ENCODE measurements at places on chromosomes 3 and 15. TPM values are rescaled to one million over a fixed set of nuclear protein-coding genes. Genes with fewer than 3 reads are reported as not detected.

- H3K27ac ChIP-seq, result no peak overlapping the region
- no peak for DNase-seq
- no peaks in the 10 kb centered on the region for H3K36me3 ChIP-seq
- no peaks in the 10 kb centered on the region for H3K4me1 ChIP-seq
Observed at GRCh38 chr3:150370122-150370602, 37.9 kb upstream of the TSC22D2 start.

DNA sequence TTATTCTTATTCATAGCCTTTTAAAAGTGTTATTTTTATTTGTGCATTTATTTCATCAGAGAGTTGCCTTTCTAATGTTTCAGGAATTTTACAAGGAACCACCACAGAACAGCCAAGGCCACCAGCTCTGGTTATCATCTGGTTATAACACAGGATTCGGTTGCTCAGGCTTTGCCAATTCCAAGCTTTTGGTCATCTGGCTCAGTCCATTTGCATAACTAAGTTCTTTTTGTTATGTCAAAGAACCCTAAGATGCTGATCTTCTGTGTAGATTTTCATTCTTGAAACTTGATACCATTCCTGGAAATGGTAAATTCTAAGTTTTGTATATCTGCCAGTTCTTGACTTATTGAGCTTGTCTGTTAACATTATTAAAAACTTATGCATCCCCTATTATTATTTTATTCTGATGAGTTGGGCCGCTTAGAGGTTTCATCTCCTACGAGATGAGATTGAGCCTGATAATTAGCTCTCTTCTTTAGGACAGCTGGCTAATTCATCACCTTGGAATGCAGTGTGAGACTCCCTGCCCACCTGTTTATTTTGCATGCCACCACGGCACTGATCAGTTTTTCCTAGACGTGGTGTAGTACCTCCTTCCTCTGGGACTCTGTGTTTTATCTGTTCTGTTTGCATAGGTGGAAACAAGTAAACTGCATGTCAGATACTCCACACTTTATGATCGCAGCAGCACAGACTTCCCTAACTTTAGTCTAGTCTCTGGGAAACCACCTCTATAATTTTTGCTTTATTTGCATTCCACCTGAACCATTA is 264.8 kb downstream of the SLCO3A1 start:
- no peaks in the 10 kb centered on the region for H3K27me3 ChIP-seq
- no peak overlapping the region for H3K4me3 ChIP-seq
- DNase-seq, result no peak

Gene PCLAF
- total RNA-seq, result 1.1 TPM

Gene PLA2G4D
- total RNA-seq, result not detected

Gene SENP8
- total RNA-seq, result 0.40 TPM

GRCh38 chr15:68653801-68654200 is 75.0 kb downstream of the CORO2B start:
- no peaks in the 10 kb centered on the region for H3K4me1 ChIP-seq
- H3K4me3 ChIP-seq, result no peak overlapping the region
- H3K27me3 ChIP-seq, result no peaks in the 10 kb centered on the region
- H3K36me3 ChIP-seq, result no peaks in the 10 kb centered on the region

DNA sequence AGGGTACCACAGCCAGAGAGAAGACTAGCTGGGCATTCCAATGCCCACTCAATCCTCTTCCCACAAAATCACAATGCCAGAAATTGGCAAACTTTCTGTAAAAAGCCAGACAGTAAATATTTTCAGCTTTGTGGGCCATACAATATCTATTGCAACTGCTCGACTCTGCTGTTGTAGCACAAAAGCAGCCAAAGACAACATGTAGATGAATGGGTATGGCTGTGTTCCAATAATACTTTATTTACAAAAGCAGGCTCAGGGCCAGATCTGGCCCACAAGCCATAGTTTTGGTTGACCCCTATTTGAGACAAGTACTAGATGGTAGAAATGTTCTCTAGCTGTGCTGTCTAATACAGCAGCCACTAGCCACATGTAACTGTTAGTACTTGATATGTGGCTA is 330.9 kb downstream of the ERC2 start:
- no peaks in the 10 kb centered on the region for H3K36me3 ChIP-seq
- no peak overlapping the region for H3K27ac ChIP-seq
- H3K27me3 ChIP-seq, result no peaks in the 10 kb centered on the region
- no peak for DNase-seq
- no peak overlapping the region for H3K4me3 ChIP-seq

- H3K27ac ChIP-seq, result no peak overlapping the region
- H3K36me3 ChIP-seq, result no peaks in the 10 kb centered on the region
- peak; percentile 64 for DNase-seq
- H3K4me3 ChIP-seq, result no peak overlapping the region
- H3K27me3 ChIP-seq, result no peaks in the 10 kb centered on the region
Observed at GRCh38 chr3:40584625-40585189, 59.9 kb downstream of the ZNF621 start.

Gene CCDC13
- total RNA-seq, result 1.4 TPM

Gene AGBL1
- total RNA-seq, result not detected

GRCh38 chr15:64774629-64775493 is 528 bp downstream of the RBPMS2 start:
- H3K4me3 ChIP-seq, result no peak overlapping the region
- no peaks in the 10 kb centered on the region for H3K4me1 ChIP-seq
- DNase-seq, result no peak
- H3K27me3 ChIP-seq, result peaks cover 9% of the 10 kb centered on the region
- H3K27ac ChIP-seq, result no peak overlapping the region

DNA sequence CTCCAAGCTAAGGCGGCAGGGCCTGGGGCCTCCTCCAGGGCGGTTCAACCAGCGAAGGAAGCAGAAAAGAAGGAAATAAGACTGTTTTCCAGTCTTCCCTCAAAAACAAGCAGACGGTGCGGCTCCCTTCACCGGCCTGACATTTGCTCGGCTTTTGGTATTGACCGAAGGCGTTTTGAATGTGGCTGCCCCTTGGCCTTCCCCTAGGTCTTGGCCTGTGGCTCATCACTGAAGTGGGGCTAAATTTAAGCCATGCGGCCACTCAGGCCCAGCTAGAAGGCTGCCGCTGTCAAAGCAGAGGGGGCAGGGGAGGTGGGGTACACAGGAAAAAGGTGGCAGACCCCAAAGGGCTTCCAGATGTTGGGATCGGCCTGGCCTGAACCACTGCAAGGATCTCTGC is 86.2 kb downstream of the SRGAP3 start:
- peaks cover 4% of the 10 kb centered on the region for H3K4me1 ChIP-seq
- no peak for DNase-seq
- no peak overlapping the region for H3K27ac ChIP-seq
- H3K36me3 ChIP-seq, result no peaks in the 10 kb centered on the region
- H3K27me3 ChIP-seq, result no peaks in the 10 kb centered on the region
- H3K4me3 ChIP-seq, result no peak overlapping the region

GRCh38 chr3:39110041-39110639 is 2.7 kb downstream of the TTC21A start:
- H3K27ac ChIP-seq, result no peak overlapping the region
- H3K27me3 ChIP-seq, result no peaks in the 10 kb centered on the region
- DNase-seq, result no peak
- H3K4me1 ChIP-seq, result peaks cover 36% of the 10 kb centered on the region
- no peak overlapping the region for H3K4me3 ChIP-seq

Gene IGDCC3
- total RNA-seq, result 0.06 TPM

GRCh38 chr15:56919031-56919608 is 676 bp downstream of the TCF12 start:
- no peak overlapping the region for H3K27ac ChIP-seq
- no peaks in the 10 kb centered on the region for H3K27me3 ChIP-seq
- peaks cover 19% of the 10 kb centered on the region for H3K4me1 ChIP-seq
- peak; percentile 34 for DNase-seq
- no peaks in the 10 kb centered on the region for H3K36me3 ChIP-seq

Gene PPP1R14D
- not detected for total RNA-seq

DNA sequence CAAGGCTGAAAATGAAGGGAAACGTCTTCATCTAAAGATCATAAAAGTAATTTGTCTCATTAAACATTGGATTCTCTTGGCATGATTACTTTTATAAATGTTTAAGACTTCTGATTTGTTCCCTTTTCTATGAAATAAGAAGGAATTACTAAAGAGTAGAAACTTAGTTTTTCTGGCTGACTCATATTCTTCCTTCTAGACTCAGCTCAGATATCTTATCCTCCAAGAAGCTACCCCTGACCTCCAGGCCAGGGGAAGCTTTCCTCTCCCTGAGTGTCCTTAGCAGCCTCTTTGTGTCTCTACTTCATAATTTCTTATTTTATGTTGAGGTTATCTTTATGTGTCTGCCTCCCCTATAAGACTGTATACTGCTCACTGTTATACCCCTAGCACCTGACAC is 291.9 kb upstream of the STT3B start:
- no peaks in the 10 kb centered on the region for H3K36me3 ChIP-seq
- H3K4me1 ChIP-seq, result no peaks in the 10 kb centered on the region
- H3K4me3 ChIP-seq, result no peak overlapping the region
- no peak overlapping the region for H3K27ac ChIP-seq
- no peaks in the 10 kb centered on the region for H3K27me3 ChIP-seq
- DNase-seq, result no peak

GRCh38 chr3:48299746-48300712 is 33.4 kb downstream of the SPINK8 start:
- peak overlapping the region; percentile 91 for H3K27ac ChIP-seq
- H3K4me1 ChIP-seq, result peaks cover 22% of the 10 kb centered on the region
- H3K27me3 ChIP-seq, result no peaks in the 10 kb centered on the region
- peak; percentile 12 for DNase-seq
- peaks cover 26% of the 10 kb centered on the region for H3K36me3 ChIP-seq
- H3K4me3 ChIP-seq, result peak overlapping the region; percentile 92

GRCh38 chr3:163523375-163523774 is 1554.9 kb downstream of the SI start:
- H3K27me3 ChIP-seq, result no peaks in the 10 kb centered on the region
- H3K4me3 ChIP-seq, result no peak overlapping the region
- no peaks in the 10 kb centered on the region for H3K4me1 ChIP-seq
- H3K36me3 ChIP-seq, result no peaks in the 10 kb centered on the region
- no peak overlapping the region for H3K27ac ChIP-seq

GRCh38 chr3:138717348-138717747 is 108.8 kb downstream of the FAIM start:
- DNase-seq, result no peak
- H3K27me3 ChIP-seq, result no peaks in the 10 kb centered on the region
- no peaks in the 10 kb centered on the region for H3K36me3 ChIP-seq
- peaks cover 3% of the 10 kb centered on the region for H3K4me1 ChIP-seq

GRCh38 chr3:128584412-128585020 is 66.1 kb downstream of the RPN1 start:
- H3K36me3 ChIP-seq, result no peaks in the 10 kb centered on the region
- DNase-seq, result no peak
- peaks cover 15% of the 10 kb centered on the region for H3K27me3 ChIP-seq
- no peak overlapping the region for H3K4me3 ChIP-seq

DNA sequence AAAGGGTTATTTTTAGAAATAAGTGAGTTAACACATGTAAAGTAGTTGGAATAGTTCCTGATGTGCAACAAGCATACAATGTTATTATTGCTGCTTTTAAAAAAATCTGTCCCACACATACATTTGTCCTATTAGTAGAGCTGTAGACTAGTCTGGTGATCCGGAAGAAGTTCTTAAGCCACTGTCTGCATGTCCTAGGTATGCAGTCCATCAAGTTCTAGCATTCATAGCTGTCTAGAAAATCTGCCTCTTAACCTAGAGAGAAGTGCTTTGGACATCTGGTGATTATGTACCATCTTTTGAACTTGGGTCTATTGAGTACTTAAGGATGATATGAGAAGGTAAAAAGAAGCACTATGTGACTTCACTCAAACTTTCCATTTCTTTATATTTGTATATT is 439.9 kb upstream of the NAALADL2 start:
- no peaks in the 10 kb centered on the region for H3K4me1 ChIP-seq
- no peaks in the 10 kb centered on the region for H3K36me3 ChIP-seq
- H3K27me3 ChIP-seq, result no peaks in the 10 kb centered on the region
- DNase-seq, result no peak

DNA sequence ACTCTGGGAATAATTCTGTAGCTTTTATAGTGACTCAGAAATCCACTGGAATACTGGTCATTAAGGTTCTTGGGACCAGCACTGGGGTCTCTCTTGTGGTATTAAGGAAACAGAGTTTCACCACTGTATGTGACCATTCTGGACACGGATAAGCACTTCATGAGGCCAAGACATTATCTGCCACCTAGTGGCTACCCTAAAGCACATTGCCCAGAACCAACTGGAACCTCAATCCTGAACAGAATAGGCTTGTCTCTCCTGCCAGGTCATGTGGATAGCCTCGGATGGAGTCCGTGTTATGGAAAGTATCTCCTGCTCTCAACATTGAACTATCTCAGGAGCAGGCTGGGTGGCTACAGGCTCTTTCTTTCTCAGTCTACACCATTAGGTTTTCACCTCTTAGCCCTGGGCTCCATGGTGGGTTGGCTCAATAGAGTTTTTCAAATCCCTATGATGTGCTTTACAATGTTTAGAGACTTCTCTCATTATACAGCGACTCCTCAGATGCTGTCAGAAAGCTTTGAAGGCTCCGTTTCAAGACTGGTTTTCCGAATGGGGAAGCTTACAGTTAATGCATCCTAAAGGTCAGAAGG is 167.6 kb upstream of the ST8SIA2 start:
- no peaks in the 10 kb centered on the region for H3K36me3 ChIP-seq
- no peak overlapping the region for H3K4me3 ChIP-seq
- H3K27me3 ChIP-seq, result no peaks in the 10 kb centered on the region
- no peak overlapping the region for H3K27ac ChIP-seq

GRCh38 chr15:66071921-66072295 is 181.6 kb downstream of the MEGF11 start:
- no peak overlapping the region for H3K27ac ChIP-seq
- H3K27me3 ChIP-seq, result peaks cover 6% of the 10 kb centered on the region
- H3K4me1 ChIP-seq, result no peaks in the 10 kb centered on the region
- no peaks in the 10 kb centered on the region for H3K36me3 ChIP-seq
- no peak for DNase-seq

DNA sequence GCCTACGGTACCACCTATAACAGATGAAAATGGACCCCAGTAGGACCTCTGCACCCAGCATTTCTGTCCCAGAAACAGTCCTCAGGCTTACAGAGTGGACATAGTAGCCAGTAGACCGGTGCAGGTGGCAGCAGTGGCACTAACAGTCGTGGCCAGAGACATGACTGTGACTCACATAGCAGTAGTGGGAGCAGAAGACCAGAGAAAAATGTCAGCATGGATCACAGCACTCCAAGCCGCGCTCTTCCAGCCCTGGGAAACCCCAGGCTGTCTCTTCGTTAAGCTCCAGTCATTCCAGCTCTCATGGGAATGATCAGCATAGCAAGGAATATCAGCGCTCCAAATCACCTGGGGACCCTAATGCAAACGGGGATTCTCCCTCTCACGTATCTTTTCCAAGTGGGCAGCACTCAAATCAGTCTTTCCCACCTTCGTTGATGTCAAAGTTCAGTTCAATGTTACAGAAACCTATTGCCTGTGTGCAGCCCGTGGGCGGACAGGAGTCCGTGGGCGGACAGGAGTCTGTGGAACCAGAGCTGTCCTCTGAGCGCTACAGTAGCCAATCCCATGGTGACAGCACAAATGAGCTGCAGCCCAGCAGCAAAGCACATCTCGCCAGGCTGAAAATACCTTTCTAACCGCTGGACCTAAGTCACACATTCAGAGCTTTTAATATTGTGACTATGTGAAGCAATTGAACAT is 10.5 kb downstream of the BFSP2 start:
- H3K36me3 ChIP-seq, result no peaks in the 10 kb centered on the region
- no peak overlapping the region for H3K4me3 ChIP-seq
- no peaks in the 10 kb centered on the region for H3K27me3 ChIP-seq
